Right ventricle myocardium superior (tissue), 1 donor: ENCODE measurements at places on chromosomes 16 and 17.

- no peak for DNase-seq
These were observed 50.2 kb downstream of the WSCD1 start for GRCh38 chr17:6120351-6120750.

GRCh38 chr17:1907909-1908698 lies 78.3 kb downstream of the RPA1 start:
- no peak for DNase-seq

DNA sequence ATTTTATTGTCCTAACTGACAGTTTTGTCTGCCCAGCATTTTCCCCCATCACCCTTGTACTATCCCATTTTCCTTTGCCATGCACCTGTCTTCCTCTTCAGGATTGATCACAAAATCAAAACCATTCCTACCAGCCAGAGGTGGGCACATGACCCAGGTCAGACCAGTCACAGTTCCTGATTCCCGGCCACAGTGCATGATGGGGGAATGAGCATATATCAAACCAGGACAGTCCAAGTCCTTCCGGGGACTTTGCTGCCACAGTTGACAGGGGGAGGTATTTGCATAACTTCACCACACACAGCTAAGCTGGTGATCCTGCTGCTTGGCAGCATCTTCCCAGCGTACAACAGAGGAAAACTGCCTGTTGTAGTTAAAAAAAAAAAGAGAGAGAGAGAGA lies 493.9 kb downstream of the WWOX start:
- DNase-seq, result no peak

- DNase-seq, result no peak
These were observed 24.3 kb upstream of the ZNF750 start for GRCh38 chr17:82863941-82864712.

GRCh38 chr16:10881479-10882030 lies 4.6 kb downstream of the CIITA start:
- no peak for DNase-seq

DNA sequence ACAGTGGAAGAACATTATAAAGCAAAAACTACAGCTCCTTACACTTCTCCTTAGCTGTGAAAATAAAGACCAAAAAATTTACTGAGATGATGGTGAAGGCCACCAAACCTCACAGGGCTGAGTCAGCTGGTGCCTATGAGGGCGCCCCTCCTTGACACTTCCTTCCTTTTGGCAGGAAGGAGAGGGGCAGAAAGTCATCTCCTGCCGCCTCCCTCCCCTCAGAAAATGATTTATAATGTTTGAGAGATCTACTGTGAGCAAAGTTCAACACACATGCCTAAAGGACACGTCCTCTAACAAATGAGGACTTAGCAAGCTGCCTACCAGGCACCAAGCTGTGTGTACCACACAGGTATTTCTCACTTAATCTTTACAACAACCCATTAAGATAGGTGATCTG lies 245.7 kb downstream of the PRKCA start:
- no peak for DNase-seq

GRCh38 chr16:86151239-86151851 lies 252.4 kb downstream of the IRF8 start:
- no peak for DNase-seq

GRCh38 chr17:66037221-66037620 lies 154.7 kb downstream of the CEP112 start:
- DNase-seq, result no peak

- DNase-seq, result no peak
These were observed 206.3 kb downstream of the RAB11FIP4 start for GRCh38 chr17:31597646-31598398.

DNA sequence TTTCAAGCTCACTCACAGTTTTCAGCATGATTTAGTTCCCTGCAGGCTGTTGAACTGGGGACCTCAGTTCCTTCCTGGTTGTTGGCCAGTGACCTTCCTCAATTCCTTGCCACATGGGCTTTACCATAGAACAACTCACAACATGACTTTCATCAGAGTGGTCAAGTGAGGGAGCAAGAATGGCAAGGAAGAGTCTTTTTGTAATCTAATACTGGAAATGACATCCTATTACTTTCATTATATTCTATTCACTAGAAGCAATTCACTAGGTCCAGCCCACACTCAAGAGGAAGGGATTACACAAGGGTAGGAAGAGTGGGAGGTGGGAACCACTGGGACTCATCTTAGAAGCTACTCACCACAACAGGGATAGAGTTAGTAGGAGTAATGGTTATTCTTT lies 57.6 kb downstream of the SYT17 start:
- no peak for DNase-seq

DNA sequence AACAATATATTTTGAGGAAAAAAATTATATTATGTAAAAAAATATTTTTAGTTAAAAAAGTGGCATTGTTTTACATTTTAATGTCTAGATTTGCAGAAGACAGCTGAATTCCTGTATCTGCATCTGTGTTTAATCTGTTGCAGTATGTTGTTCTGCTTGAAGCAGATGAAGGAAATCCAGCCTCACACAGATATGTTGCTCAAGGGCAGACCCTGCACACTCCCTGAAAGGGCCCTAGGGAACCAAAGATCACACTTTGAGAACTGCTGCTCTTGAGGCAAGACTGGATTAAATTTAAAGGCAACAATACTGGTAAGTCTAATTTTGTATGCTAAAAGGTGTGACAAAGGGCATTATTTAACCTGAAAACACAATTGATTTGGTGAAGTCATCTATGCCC lies 16.4 kb upstream of the SLC6A4 start:
- DNase-seq, result no peak

DNA sequence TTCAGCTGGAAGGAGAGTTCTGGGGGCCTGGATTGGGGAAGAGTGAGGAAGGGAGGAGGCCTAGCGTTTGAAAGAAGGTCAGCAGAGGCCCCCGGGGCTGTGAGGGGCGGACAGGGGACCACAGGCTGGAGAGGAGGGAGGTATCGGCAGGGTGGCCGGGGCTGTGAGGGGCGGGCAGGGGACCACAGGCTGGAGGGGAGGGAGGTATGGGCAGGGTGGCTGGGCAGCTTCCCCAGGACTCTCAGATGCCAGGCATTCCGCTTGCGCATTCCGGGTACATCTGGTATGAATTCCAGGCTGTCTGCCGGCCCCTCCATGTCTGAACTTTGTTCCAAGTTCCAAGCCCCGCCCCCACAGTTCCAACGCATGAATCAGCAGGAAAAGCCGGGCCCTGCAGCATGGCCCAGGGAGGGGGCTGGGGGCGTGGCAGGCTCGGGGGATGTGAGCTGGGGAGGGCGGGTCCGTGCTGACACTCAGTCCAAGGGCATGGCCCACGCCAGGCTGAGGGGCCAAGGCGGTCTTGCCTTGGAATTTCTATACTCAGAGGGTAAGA lies 4.3 kb upstream of the TLCD2 start:
- peak; percentile 99 for DNase-seq

DNA sequence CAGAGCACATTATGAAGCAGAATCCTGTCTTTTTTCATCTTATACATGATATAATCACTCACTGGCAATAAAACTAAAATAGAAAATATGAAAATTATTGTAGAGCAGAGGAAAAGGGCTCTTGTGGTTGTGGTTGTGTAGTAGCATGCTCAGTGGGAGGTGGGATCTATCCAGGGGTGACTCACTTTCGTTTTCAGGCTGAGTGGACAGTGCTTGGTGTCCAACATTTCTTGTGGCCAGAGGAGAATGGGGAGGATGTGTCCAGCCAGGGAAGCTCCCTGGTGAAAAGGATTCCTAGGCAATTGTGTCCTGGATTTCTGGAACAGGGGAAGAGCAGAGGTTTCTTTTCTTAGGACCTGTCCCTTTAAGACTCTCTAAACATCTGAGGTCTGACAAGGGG lies 31.9 kb upstream of the CPHXL start:
- no peak for DNase-seq

- no peak for DNase-seq
These were observed 15.5 kb upstream of the TMEM94 start for GRCh38 chr17:75440738-75441448.

DNA sequence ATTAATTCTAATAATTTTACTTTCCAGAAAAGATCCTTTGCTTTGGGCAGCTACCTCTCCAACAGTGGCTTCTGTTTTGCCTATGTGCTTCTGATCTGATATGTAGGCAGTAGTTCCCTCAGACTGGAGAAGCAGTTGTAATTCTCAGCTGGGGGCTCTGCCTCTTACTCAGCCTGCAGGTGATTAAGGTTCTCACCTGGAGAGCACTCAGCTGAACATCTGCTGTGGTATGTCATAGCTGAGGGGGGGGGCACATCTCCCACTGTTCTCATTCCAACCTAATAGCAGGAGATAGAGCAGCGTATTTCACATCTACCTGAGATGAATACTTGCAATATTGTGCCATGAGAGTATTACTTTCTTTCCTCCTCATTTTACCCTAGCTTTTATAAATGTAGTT lies 511.9 kb upstream of the CDH8 start:
- DNase-seq, result no peak

- DNase-seq, result no peak
These were observed 15.0 kb downstream of the GNA13 start for GRCh38 chr17:65041518-65041917.

GRCh38 chr16:80041410-80041809 lies 440.9 kb upstream of the MAF start:
- DNase-seq, result no peak

DNA sequence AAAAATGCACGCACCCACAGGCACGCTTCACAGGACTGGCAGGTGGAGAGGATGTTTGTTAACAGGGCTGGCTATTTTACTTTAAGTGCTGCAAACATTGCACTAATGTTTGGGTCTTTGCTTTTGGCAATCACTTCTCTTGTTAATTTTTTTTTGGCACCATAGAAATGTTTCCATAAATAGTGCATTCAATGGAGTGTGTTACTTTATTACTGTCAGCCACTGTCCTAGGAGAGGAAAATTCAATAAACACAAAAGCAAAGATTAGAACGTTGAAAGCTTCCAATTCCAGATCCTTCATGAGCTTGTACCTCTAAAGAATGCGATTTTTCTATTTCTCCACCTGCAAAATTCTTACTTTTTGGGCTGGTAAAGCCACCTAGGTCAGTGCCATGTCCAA lies 743.5 kb downstream of the WWOX start:
- no peak for DNase-seq

- DNase-seq, result no peak
These were observed 17.0 kb downstream of the SOST start for GRCh38 chr17:43741636-43742035.

- DNase-seq, result no peak
These were observed 121.2 kb upstream of the RCVRN start for GRCh38 chr17:10025976-10026901.

- peak; percentile 45 for DNase-seq
These were observed 84.5 kb downstream of the SOX9 start for GRCh38 chr17:72205357-72205756.

GRCh38 chr17:38430822-38431221 lies 2.6 kb downstream of the ARHGAP23 start:
- no peak for DNase-seq
